ENCODE measurements at places on chromosomes 1 and 21.
A peak's percentile ranks its signal among the peaks of the same experiment; 100 is the strongest.

GRCh38 chr1:47781171-47781959 is 215.8 kb downstream of the TRABD2B start:
- DNase-seq, result no peak

DNA sequence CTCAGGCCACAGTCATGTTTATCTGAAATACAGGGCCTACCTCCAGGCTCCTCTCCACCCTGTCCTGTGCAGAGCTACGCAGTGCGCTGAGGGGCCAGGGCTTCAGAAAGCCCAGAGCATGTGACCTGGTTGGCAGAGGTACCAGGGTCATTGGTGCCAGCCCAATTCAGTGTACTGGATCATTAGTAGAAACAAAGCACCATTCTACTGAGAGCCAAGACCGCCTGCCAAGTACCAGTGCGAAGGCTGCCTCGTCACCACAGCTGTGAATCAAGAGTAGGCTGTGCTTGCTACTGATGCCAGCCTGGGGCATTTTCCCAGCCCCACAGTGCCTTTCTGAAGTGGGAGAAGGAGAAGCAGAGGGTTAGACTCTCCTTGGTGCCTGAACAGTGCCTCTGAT is 59.8 kb downstream of the CAPN9 start:
- no peak for DNase-seq

DNA sequence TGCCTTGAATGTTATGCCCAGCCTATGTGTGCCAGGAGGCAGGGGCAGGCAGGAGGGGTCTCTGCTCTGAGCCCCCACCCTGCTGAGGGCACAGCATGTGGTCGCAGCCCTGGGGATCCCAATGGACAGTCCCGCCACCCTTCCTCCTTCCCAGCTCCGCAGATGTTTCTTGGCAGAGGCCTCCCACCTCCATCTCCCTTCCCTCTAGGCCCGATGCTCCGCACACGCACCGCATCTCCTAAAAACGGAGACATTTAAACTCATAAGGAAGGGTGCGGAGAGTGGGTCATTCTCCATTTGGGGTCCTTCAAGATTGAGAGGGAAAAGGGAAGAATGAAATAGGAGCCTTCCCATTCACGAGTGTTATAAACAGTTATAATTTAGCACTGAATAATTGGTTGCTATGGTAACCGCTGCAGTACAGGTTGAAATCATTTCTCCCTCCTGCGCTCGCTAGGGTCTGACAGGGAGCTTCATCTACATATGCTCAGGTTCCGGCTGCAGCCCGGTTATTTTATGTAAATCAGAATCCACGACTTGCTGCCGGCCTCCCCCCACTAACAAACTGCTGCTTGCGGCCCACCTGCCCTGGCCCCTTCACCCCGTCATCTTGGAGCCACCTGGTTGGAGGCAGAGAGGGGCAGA is 16.0 kb downstream of the CHD5 start:
- DNase-seq, result no peak

- peak; percentile 67 for DNase-seq
These were observed 6.9 kb upstream of the S100A2 start for GRCh38 chr1:153572569-153573015.

Measured in NCI-H510A (cell line).